ENCODE measurements at places on chromosomes 3 and 15.

- DNase-seq: no peak
These were observed 222.5 kb downstream of the ROBO2 start for GRCh38 chr3:77262361-77262760.

DNA sequence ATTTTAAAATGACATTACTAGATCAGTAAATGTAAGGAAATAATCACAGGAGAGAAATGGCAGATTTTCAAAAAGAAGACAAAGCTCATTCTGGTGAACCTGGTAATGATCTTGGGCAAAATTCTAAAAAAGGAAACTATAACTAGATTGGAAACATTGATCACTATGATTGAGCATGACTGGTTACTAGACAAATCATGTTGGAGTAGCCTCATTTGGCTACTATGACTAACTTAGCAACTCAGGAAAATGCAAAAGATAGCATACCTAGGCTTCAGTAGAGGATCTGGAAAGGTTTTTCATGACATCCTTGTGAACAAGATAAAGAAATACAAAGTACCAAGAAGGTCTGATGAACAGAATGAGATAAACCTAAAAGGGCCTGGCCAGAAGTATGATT, 7.6 kb upstream of the TMF1 start:
- no peak for DNase-seq

GRCh38 chr3:186287711-186288110, 74.3 kb downstream of the DGKG start:
- DNase-seq: no peak

- DNase-seq: no peak
These were observed 2.9 kb downstream of the XPC start for GRCh38 chr3:14175383-14176037.

DNA sequence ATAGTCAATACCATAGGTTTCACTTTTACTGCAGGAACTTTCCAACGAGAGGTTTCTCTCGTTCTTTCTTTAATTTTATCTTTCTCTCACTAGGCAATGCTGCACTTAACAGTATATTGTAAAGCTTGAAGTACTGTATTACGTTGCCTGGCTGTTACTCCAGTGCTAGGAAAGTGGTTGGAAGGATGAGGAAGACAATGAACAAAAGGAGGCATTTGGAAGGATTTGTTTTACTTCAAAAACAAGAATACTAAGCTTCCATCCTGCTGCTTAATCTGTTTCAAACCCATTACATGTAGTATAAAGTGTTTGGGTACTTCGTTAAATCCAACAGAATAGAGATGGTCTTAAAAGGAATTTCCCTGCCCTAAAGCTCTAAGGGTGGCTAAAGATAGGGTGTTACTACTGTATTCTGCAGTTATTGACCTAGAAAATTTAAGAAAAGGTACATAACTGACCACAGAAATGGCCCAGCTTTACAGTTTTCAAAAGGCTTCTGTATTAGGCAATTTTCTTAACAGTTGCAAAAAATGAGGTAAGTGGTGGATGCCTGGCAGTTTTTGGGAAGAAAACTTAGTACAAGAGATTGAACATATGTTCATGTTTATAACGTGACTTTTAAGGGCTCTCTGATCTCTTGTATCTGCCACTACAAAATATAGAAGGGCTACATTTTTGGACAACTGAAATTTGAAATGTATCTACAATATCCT, 785 bp upstream of the IFT57 start:
- DNase-seq: no peak

All from kidney epithelial cell (primary cell).